Body of pancreas (tissue), 4 donors: ENCODE measurements at places on chromosomes 7 and 10. TPM values are rescaled to one million over a fixed set of nuclear protein-coding genes. Genes with fewer than 3 reads are reported as not detected.

GRCh38 chr7:91517201-91517785 is 253.1 kb downstream of the FZD1 start:
- no peak for DNase-seq

- no peak for DNase-seq
Measured at GRCh38 chr7:47678641-47679380, 96.9 kb upstream of the TNS3 start.

DNA sequence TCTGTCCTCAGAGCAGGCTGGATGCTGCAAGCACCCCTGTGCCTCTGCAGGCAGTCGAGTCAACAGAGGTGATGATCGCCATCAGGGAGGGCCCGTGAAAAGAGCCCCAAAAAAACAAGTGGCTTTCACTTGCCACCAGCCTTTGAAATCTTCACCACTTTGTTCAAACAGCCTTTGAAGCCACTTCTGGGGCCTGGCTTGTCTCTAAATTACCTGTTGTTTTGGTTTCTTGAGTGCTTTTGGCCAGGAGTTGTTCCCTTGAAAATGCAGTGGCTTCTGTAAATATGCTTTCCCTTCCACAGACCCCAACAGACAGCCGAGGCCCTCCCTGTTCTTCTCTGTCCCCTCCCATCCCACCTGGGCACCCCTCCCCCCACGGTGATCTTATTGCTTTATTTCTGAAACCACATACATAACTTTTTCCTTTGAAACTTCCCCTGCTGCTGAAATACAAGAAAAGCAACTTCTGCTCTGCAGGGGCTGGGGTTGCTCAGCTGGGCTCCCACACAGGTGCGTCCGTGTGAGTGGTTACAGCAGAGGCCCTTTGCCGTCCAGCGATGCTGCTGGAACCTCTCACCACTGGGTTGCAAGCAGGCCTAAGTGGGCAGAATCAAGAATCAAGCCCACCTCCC is 283.8 kb upstream of the SHH start:
- DNase-seq, result no peak

GRCh38 chr7:100547872-100548271 is 8.9 kb downstream of the AGFG2 start:
- DNase-seq, result no peak

- DNase-seq, result no peak
Measured at GRCh38 chr7:6512892-6513291, 38.4 kb downstream of the GRID2IP start.

- no peak for DNase-seq
Measured at GRCh38 chr7:1925973-1926907, 256.2 kb downstream of the ELFN1 start.

- DNase-seq, result no peak
Measured at GRCh38 chr10:124477614-124478363, 16.2 kb downstream of the LHPP start.

GRCh38 chr7:144519925-144520324 is 116.4 kb upstream of the NOBOX start:
- DNase-seq, result no peak

GRCh38 chr10:60490013-60490412 is 100.3 kb upstream of the ANK3 start:
- no peak for DNase-seq

GRCh38 chr7:109901926-109902325 is 1189.0 kb upstream of the LRRN3 start:
- no peak for DNase-seq

DNA sequence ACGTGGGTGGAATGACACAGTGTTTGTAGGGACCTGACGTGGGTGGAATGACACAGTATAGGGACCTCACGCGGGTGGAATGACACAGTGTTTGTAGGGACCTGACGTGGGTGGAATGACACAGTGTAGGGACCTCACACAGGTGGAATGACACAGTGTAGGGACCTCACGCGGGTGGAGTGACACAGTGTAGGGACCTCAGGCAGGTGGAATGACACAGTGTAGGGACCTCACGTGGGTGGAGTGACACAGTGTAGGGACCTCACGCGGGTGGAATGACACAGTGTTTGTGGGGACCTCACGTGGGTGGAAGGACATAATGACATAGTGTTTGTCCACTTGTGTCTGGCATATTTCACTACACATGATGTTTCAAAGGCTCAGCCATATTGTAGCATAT is 19.3 kb downstream of the PPP2R2D start:
- DNase-seq, result no peak

DNA sequence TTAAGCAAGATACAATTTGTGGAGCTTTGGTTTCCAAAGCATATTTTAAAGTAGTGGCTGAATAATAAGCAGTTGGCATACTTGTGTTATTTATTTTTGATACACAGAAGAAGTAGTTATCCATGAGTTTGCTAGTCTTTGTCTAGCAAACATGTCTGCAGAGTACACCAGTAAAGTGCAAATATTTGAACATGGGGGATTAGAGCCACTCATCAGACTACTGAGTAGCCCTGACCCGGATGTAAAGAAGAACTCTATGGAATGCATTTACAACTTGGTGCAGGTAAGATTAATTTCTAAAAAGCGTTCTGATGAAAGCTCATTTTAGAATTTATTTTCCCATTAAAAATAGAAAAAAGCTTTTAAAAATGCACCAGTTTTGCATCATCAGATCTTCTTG is 31.4 kb downstream of the ARMC3 start:
- no peak for DNase-seq

GRCh38 chr7:26645121-26645520 is 219.3 kb downstream of the SKAP2 start:
- no peak for DNase-seq

GRCh38 chr10:119189811-119190282 is 11.2 kb upstream of the PRDX3 start:
- DNase-seq, result peak; percentile 68

- peak; percentile 25 for DNase-seq
Measured at GRCh38 chr10:84205049-84205852, 10.9 kb downstream of the CDHR1 start.

- no peak for DNase-seq
Measured at GRCh38 chr7:150357270-150357669, 11.4 kb upstream of the REPIN1 start.

DNA sequence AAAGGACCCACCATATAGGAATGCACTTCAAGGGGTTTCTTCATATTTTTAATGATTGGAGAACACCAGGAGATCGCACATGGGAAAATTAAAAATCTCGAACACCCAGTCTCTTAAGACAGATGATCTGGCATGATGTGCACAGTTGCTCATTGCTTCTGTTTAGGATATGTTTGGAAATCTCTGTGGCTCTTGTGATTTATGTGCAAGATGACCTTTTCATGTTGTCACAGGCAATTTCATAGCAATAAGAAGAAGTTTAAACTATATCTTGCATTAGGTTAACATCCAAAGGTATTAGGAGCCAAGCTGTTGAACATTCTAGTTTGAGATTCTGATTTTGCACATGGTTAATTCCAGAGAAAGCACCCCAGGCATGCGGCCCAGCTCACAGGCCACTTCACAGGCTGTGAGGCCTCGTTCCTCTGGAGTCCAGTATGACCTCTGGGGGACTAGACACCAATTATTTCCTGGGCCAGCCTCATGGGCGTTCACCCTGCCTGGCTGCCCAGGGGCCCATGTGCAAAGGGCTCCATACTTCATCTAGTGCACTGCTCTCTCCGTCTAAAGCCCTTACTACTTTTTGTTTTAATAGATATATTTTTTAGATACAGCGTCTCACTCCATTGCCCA is 28.4 kb downstream of the CAMK1D start:
- no peak for DNase-seq

DNA sequence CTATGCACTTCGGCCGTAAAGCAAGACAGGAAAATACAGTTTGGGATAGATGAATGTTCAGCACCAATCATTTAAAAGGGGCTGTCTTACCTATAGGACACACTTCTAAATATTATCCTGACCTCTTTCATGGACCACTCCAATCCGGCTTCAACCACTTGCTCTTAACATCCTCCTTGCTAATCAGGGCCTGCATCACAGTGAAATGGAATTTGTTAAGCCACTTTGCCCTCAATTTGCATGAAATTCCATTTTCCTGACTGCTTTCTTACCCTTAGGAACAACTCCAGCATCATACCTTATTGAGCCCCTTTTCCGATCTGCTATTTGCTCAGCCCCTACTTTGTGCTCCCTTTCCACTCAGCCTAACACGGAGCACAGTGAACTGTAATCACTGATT is 667.3 kb downstream of the PHTF2 start:
- DNase-seq, result no peak

- no peak for DNase-seq
Measured at GRCh38 chr7:28862595-28863272, 95.4 kb downstream of the TRIL start.

- no peak for DNase-seq
Measured at GRCh38 chr7:42161110-42161509, 75.9 kb downstream of the GLI3 start.

DNA sequence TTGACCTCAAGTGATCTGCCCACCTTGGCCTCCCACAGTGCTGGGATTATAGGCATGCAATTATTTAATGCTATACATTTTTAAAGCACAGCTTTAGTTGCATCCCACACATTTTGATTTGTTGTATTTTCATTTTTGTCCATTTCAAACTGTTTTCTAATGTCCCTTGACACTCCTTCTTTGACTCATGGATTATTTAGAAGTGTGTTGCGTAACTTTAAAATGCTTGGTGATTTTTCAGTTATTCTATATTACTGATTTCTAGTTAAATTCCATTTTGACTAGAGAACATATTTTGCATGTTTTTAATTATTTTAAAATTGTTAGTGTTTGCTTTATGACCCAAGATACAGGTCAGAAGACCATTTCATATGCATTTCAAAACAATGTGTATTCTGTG is 28.8 kb downstream of the EVX1 start:
- DNase-seq, result no peak

- peak; percentile 40 for DNase-seq
Measured at GRCh38 chr7:1459920-1460820, 900 bp upstream of the MICALL2 start.

- peak; percentile 81 for DNase-seq
Measured at GRCh38 chr7:26667514-26668133, 196.8 kb downstream of the SKAP2 start.

- DNase-seq, result peak; percentile 21
Measured at GRCh38 chr7:83060218-83060617, 102.5 kb downstream of the PCLO start.

- no peak for DNase-seq
Measured at GRCh38 chr7:131931370-131931769, 374.9 kb upstream of the PODXL start.

GRCh38 chr7:135744938-135745702 is 3.5 kb downstream of the FAM180A start:
- DNase-seq, result no peak

GRCh38 chr10:60618861-60619260 is 159.4 kb upstream of the CDK1 start:
- DNase-seq, result no peak

DNA sequence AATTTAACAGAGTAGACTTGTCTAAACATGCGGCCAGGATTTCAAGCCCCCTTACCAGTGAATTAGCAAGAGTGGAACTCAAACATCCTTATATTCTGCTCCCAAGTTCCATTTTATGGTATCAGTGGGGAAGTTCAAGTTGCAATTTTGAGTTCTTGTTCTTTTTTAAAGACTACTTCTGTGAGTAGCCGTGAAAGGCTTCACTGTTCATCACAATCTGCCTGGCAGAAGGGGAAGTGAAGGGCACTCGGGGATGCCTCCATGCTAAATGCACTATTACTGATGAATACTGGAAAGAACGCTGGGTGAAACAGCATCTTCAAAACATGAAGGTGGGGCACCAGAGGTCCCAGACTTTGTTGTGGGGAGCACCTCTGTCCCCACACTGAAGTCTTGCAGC is 22.4 kb upstream of the FGL2 start:
- no peak for DNase-seq

DNA sequence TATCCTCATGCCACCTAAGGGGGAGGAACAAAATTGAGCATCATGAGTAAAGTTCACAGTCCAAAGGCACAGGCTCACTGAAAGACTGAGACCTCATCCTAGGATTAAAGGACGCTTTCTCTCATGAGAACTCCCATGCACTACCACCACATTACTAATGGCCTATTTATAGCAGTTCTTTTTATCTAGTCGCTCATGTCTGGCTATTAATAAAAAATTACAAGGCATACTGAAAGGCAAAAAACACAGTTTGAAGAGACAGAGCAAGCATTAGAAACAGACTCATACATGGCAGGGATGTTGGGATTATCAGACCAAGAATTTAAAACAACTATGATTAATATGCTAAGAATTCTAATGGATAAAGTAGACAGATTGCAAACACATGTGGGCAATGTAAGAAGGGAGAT is 46.0 kb upstream of the CDK13 start:
- no peak for DNase-seq

Gene EPHB6
- total RNA-seq, result 37.1 TPM

Gene LLCFC1
- total RNA-seq, result not detected

Gene STOX1
- total RNA-seq, result 2.1 TPM

Gene MARVELD1
- 4.3 TPM for total RNA-seq

Gene ZNF736
- 26.2 TPM for total RNA-seq

Gene ZNF786
- total RNA-seq, result 1.8 TPM

Gene RPS24
- 1,428 TPM for total RNA-seq

Gene PIK3CG
- total RNA-seq, result 3.1 TPM

Gene MYL10
- total RNA-seq, result not detected

Gene IFIT1B
- total RNA-seq, result not detected

Gene NME8
- not detected for total RNA-seq
